NCI-H1694 treated with DMSO at 0.1 percent for 48 hours (cell line): ENCODE measurements at places on chromosomes 1 and 21.

- DNase-seq, result no peak
Observed at GRCh38 chr21:42247716-42248115, 28.8 kb downstream of the ABCG1 start.

DNA sequence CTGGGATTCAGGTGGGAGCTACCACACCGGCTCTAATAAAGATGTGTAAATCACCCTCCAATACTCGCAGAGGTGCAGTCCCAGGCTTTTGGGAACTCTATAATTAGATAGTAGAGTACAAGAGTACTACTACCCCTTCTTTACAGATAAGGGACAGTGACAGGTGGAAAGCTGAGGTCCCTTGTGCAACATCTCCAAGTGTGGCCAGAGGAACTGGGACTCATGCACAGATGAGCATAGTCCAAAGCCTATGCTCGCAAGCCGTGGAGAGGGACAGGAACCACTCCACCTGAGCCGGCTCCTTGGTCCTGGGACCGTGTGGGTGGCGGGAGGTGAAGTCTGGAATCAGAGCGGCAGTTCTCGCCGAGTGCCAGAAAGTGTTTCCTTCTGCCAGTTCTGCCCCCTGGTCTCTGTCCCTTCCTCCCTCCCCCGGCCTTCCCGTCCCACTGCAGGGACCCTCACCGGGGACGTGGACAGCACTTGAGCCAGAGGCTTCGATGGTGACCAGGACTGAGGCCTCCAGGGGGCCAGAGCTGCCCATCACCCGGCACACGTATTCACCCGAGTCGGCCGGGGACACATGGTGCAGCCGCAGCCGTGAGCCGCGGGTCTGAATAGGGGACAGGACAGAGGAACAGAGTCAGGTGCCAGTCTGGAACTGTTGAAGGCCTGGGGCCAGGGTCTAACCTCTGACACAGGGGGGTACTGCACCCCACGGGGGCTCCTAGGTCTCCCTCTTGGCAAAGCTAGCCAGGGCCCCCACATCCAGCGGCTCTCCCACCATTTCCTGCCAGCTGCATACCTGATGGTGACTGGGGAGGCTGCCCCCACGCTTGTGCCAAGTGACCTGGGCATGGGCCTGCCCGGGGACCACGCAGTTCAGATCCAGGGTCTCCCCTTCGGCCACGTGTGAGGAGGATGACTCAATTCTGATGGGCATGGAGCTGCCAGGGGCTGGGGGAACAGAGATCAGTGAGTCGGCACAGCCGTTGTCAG, 33.9 kb downstream of the LDLRAD2 start:
- DNase-seq, result no peak

DNA sequence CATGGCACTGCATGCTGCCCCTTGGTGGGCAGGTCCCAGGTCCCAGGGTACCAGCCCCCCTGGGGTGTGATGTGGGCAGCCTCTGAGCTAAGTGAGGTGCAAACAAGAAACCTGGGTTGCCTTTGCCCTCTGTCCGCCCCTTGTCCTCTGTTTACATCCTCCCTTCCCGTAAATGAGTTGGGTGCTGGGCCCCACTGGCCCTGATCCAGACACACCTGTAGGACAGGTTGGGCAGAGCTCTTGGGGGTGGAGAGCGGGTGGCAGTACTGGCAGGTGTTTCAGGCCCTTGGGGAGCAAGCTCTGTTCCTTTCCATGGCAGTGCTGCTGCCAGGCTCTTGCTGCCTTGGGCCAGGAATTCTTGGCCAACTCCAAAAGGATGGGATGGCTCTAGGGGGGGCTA, 35.8 kb downstream of the ELF3 start:
- no peak for DNase-seq

DNA sequence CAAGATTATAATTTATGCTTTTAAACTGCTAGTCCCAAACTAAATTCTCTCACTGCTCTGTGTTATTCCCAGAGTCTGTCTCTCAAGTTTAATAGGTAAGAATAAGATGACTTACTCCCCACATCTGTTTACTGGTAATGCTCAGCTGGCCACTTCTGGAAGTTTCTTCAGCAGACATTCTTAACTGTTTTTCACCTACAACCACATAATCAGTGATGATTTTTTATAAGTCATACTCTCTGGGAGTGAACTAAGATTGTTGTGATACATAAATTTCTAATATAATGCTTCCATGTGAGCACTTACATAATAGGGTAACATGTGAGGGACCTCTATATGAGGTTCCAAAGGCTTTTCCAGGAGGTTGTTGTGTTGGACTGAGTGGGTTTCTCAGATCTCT, 8.7 kb downstream of the SLAMF7 start:
- DNase-seq, result no peak

DNA sequence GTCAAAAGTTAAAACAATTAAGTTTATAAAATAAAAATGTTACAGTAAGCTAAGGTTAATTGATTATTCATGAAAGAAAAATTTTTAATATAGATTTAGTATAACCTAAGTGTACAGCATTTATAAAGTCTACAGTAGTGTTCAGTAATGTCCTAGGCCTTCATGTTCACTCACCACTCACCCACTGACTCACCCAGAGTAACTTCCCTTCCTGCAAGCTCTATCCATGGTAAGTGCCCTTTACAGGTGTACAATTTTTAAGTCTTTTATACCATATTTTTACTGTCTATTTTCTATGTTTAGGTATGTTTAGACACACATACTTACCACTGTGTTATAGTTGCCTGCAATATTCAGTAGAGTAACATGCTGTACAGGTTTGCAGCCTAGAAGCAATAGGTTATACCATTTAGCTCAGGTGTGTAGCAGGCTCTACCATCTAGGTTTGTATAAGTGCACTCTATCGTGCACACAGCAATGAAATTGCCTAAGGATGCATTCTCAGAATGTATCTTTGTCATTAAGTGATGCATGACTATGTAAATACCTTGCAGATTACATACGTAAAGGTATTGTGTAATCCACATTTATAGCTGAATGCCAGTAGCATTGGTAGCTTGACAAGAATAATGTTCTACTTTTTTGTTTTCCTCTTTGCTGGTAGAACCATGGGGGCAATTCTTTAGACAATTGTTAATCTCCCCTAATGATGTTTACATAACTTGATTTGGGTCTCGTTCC, 35.7 kb upstream of the GPR88 start:
- no peak for DNase-seq

GRCh38 chr1:70812442-70813109, 235.0 kb downstream of the PTGER3 start:
- DNase-seq, result no peak

- DNase-seq, result no peak
Observed at GRCh38 chr1:204567071-204567470, 50.9 kb downstream of the MDM4 start.

DNA sequence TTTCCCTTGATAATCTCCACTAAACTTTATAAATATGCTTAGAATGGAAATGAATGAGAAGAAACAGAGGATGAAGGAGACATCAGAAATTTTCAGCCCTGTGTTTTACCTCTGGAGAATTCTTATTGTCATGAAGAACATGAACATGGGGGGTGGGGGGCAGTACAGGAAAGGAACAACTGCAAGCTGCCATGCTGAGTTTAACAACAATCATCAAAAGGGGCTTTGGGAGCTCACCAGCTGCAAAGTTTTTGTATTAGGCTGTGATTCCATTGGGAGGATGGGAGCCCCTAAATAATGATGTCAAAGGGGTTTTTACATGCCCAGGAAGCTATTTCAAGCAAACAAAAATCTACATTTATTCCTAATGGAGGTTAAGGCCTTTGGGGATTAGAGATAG, 103.3 kb downstream of the AKT3 start:
- no peak for DNase-seq

GRCh38 chr1:35591211-35591610, 18.1 kb downstream of the TFAP2E start:
- no peak for DNase-seq

DNA sequence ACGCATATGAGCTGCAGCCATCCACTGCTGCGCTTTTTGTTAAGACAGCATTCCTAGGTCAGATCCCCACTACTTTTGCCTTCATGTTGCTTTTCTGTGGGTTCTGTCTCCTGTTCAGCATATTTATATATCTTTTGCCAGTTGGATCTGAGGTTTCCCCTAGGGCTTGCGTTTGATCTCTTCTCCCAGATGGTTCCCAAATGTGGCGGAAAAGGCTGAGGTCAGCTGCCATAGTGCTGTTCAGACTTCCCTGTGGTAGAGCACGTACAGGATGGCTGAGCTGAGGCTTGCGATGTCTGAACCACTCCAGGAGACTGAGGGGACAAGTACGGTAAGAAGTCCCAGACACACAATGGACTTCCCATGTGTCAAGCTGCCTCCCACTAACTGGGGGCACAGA, 39.8 kb downstream of the COL6A1 start:
- DNase-seq, result no peak

GRCh38 chr1:18886003-18886335, 16.4 kb downstream of the ALDH4A1 start:
- no peak for DNase-seq

DNA sequence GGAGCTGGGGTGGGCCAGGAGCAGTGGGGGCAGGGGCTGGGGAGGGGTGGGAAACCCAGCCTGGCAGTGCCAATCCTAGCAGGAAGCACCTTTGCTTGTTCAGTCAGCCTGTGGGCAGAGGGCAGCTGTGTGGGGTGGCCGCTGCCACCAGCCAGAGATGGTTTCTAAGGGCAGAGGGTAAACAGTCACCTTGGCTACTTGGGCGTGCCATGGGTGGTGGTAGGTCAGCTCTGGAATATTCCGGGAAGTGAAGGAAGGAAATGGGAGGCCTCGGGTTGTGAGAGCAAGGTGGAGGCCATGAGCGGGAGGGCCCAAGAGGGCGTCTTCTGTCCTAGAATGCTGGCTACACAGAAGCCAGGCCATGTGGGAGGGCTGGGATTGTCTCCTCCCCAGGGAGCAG, 20.7 kb upstream of the WNT4 start:
- no peak for DNase-seq
